ENCODE measurements at places on chromosomes 16 and 17.

DNA sequence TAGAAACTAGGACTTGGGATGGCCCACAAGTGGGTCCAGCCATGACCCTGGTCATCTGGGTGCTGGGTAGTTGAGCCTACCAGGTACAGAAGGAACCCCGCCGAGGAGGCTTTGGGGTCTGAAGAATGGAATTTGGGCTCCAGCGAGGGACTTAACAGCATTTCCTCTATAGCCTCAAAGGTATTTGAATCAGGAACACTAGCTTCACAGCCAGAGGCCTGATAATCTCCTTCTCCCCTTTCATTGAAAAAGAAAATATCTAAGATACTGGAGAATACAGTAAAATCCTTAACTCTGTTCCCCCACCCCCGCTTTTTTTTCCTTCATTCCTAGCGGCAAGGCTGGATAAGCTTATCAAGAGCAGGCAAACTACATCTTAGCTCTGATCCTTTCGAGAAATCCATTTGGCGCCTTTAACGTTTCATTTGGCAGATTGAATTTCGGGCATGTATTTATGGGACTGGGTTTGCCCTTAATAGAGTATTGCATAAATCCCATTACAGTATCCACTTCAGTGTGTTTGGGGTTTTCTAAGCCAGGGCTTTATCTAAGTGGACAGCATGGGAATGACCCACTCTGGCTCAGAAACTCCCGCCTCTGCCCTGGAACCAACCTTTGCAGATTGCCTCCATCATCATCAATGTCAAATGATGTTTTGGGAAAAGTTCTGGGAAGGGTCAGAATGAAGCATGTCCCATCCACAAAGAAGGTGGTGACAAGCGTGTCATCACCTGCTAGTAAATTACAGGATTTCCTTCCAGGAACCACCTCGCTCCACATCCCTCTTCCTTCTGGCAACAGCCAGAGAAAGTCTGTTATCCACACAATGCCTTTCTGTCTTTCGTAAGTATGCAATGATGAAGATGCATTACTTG lies 36.9 kb downstream of the XYLT1 start:
- DNase-seq, result no peak

DNA sequence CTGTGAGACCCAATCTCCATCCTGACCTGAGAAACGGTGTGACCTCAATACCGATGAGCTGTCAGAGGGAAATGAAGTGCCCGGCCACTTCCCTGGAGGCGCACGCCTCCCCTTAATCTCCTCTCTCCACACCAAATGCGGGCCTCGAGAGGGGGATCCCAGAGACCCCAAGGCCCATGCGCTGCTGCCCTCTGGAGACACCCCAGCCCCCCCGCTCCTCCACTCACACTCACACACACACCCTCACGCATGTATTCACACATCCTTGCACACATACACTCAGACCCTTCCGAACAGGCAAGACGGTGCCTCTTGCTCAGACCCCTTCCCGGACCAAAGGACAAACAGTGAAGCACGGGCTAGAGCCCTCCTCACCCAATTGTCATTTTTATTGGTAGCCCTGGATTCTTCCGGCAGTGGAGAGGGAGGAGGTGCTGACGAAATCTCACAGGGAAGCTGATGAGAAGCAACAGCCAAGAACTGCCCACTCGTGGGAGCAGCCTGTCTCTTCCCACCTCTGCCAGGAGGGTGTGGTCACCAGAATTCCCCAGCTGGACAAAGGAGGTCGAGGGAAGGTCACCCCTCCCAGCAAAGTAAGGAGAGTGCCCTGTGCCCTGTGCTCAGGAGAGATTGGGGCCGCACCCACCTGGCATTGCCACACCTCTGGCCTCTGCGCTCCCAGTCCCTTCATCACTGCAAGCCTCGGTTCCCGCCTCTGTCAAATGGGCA lies 136.0 kb upstream of the TNRC6C start:
- no peak for DNase-seq

DNA sequence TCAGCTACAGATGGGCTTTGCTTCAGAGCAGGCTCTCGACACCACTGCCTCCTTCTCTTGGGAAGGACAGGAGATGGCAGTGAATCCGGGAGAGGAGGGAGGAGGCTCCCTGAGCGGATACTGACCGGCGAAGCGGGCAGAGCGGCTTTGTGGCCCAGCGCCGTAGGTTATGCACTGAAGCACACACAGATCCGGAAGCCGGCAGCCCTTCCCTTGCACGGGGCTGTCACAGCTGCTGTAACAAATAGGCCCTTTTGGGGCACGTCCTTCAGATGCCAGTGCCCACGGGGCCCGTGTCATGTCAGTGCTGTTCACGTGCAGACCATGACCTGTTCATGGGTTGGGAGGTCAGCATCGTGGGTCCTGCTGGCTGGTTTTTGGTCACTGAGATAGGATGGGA lies 144.7 kb upstream of the CHMP6 start:
- no peak for DNase-seq

DNA sequence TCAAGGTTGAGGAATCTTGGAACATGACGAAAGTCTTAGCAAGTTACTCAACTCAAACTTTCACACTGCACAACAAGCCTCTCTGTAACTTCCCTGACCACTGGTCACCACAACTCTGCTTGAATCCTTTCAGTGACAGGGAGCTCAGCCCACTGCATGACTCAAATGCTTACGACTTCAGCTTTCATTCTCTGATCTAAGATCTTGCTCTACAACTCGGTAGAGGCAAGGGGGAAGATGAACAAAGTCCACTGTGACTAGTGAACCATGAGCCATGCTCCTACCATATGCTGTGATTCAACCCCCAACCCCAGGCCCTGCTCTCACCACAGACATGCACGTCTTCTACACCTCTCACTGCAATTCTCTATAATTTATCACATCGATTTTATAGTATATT lies 160.9 kb downstream of the SLC39A11 start:
- no peak for DNase-seq

- DNase-seq, result no peak
Observed at GRCh38 chr16:83717308-83717707, 90.5 kb upstream of the HSBP1 start.

All from mammary epithelial cell (primary cell).